ENCODE measurements at places on chromosomes 11 and 22.
A peak's percentile ranks its signal among the peaks of the same experiment; 100 is the strongest.

DNA sequence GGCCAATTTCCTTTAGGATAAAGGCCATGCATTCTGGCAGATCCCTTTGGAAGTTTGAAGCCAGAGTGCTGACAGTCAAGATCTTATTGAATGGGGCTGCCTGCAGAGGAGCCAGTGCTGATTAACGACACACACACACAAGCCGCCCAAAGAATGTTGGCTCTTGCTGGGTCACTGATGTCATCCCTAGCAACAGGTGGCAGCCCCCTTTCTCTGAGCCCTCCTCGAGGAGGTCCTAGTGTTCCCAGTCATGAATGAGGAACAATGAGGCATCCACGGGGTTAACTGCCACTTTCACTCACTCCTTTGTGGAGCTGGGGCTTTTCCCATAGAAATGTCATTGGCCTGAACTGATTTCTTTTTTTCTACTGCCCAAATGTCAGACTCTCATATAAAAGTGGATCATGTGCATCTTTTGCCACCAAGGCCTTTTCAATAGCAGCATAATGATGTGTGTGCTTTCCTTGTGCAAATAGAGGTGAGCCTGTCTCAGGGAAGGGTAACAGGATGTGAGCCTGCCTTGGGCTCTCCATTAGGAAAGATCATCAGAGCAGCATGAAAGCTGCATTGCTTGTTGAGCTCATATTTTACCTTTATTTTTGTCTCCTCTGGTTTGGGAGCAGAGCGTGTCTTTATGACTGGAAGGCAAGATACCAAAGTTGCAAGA lies 301.8 kb upstream of the MTNR1B start:
- DNase-seq = no peak

- DNase-seq = peak; percentile 62
These were observed 697 bp downstream of the RNF169 start for GRCh38 chr11:74749127-74749964.

DNA sequence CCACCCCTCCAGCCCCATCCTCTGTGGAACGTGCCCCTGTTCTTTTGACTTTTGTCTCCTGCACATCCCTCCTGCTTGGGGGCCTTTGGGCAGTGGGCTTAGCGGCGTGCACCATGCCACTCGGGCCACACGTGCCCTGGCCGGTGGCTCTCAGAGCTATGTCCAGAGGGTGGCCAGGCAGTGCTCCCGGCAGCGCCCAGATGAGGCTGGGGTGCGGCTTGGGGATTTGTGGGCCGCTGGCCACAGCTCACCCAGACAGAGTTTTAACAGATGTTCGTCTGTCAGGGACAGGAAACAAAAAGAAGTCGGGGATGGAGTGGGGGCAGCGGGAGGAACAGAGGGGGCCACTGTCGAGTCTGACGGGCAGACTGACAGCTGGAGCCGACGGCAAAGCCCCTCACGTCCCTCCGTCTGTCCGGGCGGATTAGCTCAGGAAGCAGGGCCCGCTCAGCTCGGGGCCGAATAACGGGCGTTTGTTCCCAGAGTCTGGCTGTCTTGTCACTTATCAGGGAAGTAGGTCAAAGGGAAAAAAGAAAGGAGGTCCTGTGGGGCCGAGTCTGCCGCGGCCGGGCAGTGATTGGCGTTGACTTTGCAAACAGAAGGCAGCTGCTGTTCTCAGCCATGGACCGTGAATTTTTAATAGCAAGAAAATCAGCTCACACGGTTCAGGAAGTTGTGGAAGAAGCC lies 61.6 kb downstream of the LRP5 start:
- DNase-seq = no peak

- DNase-seq = no peak
These were observed 3.3 kb downstream of the NPAT start for GRCh38 chr11:108218912-108219783.

- DNase-seq = no peak
These were observed 63.2 kb downstream of the OTOG start for GRCh38 chr11:17610085-17610894.

- DNase-seq = no peak
These were observed 60.1 kb downstream of the TRIM44 start for GRCh38 chr11:35722641-35723040.

- DNase-seq = no peak
These were observed 48.7 kb downstream of the IGLL5 start for GRCh38 chr22:22936180-22936914.

GRCh38 chr11:117092951-117093590 lies 5.2 kb downstream of the SIK3 start:
- no peak for DNase-seq

- DNase-seq = no peak
These were observed 69.3 kb downstream of the FAM168A start for GRCh38 chr11:73528483-73529203.

GRCh38 chr11:104694259-104695064 lies 203.8 kb downstream of the CASP12 start:
- no peak for DNase-seq

DNA sequence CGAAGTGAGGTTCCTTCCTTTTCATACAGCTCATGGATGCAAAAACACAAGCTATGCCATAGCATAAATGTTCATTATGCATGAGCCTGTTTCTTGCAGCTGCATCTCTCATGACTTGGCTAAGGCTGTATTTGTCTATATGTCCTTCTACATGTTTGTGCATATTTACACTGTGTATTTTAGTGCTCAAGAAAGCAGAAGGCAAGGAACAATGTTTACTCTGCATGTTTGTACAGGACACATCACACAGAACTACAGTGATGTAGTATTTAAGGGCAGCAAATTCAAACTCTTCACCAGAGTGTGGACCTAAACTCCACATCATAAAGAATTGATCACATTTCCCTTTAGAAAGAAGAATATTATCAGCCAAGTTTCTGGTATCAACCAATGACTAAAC lies 170.3 kb downstream of the CADM1 start:
- DNase-seq = no peak

DNA sequence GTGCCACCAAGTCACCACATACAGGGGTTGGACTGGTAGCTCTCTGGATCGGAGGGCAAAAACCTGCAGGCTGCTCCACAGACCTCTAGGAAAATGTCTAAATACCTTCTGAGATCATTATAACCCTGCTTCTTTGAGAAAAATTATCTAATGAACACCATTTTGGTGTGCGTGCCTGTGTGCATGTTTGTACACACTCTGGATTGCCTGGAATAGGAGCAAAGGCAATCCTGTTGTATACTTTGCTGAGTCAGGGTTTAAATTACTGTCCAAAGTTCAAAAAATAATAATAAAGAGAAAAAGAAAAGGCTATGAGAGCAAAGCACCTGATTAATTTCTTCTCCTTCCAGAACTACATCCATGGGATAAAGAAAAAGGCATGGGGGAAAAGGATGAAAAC lies 11.0 kb downstream of the JAML start:
- no peak for DNase-seq

GRCh38 chr22:21038405-21038804 lies 6.0 kb upstream of the SLC7A4 start:
- DNase-seq = no peak

GRCh38 chr22:17218341-17218740 lies 894 bp downstream of the ADA2 start:
- DNase-seq = peak; percentile 12

GRCh38 chr11:134555510-134555909 lies 143.5 kb upstream of the B3GAT1 start:
- DNase-seq = no peak

GRCh38 chr11:128575961-128576350 lies 11.4 kb downstream of the ETS1 start:
- DNase-seq = no peak

- no peak for DNase-seq
These were observed 4.3 kb downstream of the PIK3IP1 start for GRCh38 chr22:31287818-31288495.

DNA sequence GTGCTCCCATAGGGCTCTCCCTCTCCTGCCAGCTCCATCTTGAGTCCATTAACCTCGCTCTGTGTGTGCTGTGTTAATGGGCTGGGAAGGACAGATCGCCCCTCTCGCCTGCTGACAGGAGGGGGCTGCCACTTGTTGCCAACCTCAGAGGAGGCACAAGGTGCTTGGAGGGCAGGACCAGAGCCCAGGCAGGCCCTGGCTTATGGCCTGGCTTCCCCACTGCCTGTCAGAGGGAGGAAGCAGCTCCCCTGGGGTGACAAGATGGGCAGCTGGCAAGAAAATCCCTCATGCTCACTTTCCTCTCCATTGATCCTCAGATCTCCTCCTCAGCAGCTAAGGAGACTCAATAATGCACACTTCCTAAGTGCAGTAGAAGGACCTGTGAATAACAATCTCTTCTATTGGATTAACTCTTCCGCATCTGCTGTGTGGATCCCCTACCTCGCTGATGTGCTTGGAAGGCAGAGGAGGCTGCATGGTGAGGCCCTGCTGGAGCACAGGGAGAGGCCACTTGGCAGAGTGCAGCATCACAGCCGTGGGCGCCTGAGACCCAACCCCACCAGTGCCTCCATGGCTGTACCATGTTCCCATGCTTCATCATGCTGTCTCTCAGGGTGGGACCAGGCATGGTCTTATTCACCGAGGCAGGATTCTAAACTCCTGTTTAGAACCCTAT lies 70.3 kb downstream of the TRIM29 start:
- no peak for DNase-seq

DNA sequence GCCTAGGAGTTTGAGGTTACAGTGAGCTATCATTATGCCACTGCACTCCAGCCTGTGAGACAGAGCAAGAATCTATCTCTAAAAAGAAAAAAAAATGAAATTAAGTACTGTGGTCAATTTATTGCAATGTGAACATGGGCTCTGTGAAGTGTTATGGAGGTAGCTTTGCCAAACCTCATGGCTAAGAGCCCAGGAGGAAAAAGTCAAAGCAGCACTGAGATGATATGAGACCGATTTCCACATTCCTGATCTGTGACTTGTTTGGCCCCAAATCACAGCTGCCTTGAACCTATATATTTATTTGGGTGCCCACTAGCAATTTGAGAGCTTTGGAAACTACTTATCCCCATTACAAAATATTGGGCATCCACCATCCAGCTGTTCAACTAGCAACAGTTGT lies 29.8 kb upstream of the TMEM135 start:
- no peak for DNase-seq

GRCh38 chr22:46180370-46181137 lies 30.2 kb downstream of the PPARA start:
- no peak for DNase-seq

- DNase-seq = no peak
These were observed 92.3 kb upstream of the TEAD1 start for GRCh38 chr11:12581923-12582322.

- DNase-seq = no peak
These were observed 7.6 kb upstream of the ALKBH3 start for GRCh38 chr11:43872995-43873394.

DNA sequence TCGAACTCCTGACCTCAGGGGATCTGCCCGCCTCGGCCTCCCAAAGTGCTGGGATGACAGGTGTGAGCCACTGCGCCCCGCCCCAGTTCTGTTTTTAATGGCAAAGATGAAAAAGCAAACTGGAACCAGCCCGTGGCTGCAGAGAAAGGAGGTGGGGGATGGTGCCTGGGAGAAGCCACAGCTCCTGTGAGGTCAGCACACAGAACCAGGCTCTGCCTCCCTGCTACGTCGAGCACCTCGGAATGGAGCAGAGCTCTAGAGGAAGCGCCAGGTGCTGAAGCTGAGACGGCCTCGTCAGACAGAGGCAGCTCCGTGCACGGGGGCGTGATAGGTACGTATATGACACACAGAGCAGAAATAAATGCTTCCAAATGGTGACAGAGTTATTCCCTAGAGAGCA lies 8.5 kb downstream of the DRD4 start:
- no peak for DNase-seq

Data from CD4-positive, alpha-beta T cell treated with Interleukin-17A for 4 hours (primary cell).